ENCODE measurements at places on chromosomes 12 and 14.

DNA sequence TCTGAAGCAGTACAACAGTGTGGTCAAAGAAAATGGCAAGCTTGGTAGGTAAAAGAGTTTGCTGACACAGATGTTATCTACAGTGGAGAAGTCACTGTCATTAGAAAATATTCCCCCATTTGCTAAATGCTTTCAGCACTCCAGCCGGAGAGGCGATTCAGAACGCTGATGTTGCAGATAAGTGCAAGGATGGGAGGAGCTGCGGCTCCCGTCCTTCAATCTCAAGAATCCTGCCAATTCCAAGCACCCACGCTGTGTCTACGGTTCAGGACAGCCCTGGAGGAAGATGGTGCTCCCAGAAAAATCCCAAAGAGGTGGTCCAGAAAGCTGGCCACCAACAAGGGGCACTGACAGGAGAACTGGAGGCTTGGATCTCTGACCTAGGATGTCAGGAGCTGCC is 79.1 kb downstream of the ZFP36L1 start:
- no peak for DNase-seq

DNA sequence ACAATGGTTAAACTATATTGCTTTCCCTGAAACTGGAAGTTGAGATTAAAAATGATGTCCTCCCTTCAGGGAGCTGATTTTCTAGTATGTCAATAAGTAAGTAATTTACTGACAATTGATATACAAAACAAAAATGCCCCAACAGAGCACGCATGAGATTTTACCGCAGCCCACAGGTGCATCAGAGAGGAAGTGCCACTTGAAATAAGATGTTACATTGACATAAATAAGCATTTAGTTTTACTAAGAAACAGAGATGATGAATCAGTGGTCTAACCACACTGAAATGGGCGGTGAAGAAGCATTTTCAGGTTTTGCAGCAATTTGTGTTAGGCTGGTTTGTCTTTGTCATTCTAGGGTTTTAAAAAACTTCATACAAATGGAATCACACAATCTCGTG is 8.8 kb upstream of the CLECL1 start:
- DNase-seq, result no peak

DNA sequence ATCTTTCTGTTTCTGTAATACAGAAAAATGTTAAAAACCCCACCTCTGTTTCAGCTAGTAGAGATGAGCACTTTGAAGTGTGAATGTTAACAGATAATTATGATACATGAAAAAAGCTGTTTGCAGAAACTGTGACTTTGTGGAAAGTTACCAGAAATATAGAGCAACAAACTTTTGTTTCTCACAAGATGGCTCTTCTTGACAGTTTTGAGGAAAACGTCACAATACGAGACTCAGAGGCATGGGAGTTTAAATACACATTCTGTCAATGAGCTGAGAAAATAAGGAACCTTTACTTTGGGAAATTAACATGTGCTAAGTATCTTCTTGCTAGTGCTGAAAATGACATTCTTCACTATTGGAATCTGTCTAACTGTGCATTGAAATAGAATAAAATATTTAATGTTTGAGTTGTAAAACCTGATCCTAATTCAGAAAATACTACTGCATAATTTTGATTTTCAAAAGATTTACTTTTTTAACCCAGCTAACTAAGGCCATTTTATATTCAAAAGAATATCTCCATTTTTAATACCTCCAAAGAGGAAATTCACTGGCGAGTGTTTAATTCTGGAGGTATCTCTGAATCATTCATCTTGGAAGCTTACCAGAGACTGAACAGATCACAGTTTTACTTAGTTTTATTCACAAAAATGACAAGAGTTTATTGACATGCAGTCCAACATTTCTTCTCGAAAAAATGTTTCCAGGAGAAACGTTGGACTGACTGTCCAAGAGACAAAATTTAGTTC is 308.9 kb upstream of the LRFN5 start:
- DNase-seq, result no peak

GRCh38 chr12:57261428-57261865 is 10.5 kb upstream of the STAC3 start:
- no peak for DNase-seq

GRCh38 chr14:75128596-75128990 is 1.7 kb upstream of the NEK9 start:
- DNase-seq, result no peak
